CD14-positive monocyte (primary cell): ENCODE measurements at places on chromosomes 3 and 15.

DNA sequence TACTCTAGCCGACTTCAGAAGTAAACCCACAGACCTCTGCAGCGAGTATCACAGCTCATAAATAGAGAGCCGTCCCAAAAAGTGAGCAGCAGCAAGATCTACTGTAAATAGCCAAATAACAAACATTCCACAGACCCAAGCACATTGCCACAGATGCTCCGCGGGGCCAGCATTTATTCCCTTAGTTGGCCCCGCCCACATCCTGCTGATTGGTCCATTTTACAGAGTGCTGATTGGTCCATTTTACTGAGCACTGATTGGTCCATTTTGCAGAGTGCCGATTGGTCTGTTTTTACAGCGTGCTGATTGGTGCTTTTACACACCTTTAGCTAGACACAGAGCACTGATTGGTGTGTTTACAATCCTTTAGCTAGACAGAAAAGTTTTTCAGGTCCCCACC lies 17.3 kb upstream of the GABRB3 start:
- no peak for DNase-seq

DNA sequence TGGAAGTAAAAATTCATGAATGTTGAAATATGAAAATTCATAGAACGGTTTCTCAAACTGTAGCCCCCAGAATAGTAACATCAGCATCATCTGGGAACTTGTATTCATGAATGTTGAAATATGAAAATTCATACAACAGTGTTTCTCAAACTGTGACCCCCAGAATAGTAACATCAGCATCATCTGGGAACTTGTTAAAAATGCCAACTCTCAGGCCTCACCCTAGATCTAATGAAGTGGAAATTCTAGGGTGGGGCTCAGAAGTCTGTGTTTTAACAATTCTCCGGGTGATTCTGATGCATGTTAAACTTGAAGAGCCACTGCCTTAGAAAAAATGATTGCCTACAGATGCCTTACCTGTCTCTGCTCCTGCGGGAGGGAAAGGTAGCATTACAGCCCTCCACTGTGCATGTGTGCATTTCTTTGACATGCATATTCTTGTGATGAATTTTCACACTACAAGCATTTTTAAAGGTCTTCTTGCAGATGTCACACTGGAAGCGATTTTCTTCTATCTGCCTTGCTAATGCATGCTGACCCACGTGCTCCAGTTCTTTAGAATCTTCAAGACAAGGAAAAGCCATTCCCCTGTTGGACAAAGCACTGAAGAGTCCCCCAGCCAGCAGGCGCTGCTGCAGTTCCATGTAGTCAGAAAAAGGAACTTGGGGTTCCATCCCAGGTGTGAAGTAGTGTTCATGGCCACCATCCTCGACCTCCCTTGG lies 21.7 kb downstream of the BNC1 start:
- no peak for DNase-seq

DNA sequence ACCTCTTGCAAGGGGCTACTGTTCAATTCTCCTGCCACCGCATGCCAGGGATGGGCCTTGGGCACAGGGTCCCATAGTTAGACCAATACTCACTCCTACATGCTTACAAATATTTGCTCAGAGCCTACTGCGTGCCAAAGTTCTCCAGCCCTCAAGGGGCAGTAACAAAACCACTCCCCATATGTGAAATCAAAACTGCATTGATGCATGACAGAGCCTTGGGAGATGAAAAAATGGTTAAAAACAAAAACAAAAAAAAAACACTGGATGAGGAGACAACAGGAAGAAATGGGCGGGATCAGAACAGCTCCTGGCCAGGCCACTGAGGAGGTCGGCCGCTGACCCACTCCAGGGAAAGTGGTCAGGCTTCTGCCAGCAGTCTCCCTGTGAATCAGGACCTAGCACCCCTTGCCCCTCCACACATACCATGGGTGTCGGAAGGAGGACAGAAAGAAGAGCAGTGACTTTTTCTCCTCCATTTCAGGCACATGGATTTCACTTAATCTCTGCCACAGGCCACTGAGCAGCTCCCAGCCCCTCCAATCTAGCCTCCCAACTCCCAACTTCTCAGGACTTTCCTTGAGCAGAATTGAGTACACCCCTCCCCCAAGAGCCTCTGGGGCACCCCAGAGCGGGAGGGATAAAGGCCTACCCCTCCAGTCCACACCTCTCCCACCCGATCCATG lies 2.8 kb downstream of the PLXNB1 start:
- no peak for DNase-seq

DNA sequence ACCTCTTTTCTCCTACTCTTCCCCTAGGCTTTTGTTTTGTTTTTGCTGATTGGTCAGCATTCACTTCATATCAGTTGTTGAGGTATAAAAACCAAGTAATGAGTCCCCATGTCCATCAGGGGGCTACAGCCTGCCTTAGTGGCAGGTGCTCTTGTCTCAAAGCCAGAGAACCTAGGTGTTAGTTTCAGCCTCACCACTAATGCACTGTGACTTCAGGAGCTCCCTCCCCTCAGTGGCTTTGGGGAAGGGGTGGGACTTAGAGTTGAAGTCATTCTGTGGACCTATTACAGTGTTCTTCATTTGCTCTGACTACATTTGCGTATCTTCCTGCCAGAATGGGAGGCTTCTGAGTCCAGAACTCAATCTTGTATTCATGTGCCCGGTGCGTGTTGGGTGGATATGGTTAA lies 41.6 kb downstream of the NR2C2 start:
- DNase-seq = no peak

GRCh38 chr3:152211655-152212054 lies 57.1 kb upstream of the MBNL1 start:
- DNase-seq = no peak

DNA sequence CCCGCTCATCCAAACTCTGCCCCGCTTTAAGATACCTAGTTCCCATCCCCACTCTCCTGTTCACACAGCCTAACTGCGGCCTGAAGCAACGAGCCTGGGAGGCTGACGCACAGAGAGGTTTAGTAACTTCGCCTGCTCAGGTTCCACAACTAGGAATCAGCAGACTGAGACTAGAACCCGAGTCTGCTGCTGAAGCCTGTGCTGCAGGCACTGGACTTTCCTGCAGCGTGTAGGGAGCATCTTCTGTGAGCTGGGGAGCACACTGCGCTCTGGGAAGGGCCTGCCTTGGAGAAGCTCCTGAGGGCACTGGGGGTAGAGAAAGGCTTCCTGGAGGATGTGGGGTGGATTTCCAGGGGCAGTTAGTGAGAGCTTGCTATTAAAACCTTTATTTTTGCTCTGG lies 4.8 kb upstream of the MAP6D1 start:
- no peak for DNase-seq

DNA sequence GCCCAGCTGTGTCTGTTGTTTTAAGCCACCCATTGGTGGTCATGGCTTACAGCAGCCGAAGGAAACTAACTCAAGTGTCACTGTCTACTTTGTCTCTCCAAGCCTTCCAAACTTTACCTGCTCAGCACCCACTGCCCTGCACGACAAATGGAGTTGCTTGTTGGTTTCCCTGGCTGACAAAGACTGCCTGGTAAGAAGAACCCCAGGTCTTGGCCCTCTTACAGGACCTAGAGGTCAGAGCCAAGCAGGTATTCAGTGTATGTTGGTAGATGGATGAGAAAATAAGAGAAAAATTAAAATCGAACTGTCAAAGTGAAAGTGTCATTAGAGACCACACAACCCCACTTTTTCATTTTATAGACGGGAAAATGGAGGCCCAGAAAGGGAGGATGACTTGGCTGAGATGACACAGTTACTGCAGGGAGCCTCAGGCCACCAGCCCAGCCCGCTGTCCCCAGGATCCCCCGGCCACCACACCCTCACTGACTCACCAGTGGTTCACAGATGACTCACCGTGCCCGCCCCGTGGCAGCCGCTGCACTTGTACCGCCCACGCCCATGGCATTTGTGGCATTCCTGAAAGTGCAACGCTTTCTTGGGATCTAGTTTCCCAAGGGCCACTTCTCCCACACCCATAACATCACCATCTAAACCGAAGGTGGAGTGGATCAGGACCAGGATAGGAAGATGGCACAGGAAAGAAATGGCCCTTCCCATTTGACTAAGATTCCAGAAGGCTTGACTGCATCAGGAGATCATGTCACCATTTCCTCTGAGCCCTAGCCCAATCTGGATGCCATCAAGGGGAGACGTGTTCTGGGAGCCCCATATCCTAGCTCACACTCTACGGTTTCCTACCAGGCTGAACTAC lies 15.2 kb downstream of the SSUH2 start:
- DNase-seq = peak; percentile 18

DNA sequence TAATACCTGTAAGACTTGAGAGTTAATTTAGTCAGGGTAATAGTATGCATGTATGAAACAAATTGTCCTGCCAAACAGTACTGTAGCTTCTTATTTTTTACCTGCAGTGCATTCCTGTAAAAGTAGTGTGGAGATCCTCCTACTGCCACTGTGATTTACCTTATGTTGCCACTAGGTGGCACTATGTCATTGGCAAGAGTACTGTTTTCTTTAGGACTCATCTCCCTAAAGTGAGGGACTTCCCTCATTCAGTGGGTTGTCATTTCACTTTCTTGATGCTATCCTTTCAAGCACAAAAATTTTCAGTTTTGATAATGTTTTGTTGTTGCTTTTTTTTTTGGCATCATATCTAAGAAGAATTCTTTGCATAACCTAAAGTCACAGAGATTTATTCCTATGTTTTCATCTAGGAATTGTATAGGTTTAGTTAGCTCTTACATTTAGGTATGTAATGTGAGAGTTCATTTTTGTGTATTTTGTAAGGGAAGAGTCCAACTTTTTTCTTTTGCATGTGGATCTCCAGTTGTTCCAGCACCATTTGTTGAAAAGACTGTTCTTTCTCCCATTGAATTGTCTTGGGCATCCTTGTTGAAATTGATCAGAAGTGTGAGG lies 105.7 kb downstream of the AKAP13 start:
- DNase-seq = peak; percentile 86

DNA sequence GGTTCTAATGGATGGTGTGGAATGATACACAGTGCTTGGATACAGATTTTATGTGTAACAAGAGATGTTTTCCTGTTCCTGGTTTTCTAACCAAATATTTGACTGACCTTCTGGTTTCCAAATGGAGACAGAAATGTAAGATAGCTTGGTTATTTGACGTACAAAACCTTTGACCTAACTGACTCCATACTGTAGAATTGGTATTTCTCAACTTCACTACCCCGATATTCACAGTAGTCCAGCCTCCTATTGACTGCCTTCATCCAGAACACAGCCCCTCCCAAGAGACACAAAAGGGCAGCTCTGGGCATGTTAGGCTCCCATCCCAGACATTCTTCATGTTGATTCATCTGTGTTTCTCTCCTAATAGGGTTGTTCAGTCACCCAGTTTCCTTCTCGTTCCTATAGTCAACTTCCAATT lies 33.4 kb downstream of the MYO1E start:
- no peak for DNase-seq

GRCh38 chr15:67862750-67863441 lies 23.1 kb upstream of the RNU6-1 start:
- no peak for DNase-seq

DNA sequence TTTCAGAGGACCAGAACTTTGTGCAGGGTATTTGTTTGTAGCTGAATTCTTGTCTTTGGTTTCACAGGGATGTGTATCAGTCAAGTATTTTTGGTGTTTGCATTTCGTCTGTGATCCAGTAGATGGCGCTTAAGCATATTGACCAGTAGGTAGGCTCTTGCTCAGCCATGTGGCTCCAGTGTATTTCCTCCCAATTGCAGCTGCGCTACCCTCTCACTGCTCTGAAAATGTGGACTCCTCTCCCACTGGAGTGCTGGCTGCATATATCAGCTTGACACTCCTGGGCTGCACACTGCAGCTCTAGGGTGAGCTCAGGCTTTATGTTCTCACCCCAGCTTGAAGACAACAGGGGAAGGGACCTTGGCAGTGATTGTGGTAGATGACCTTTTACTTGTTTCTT lies 1264.3 kb upstream of the ALCAM start:
- peak; percentile 7 for DNase-seq

DNA sequence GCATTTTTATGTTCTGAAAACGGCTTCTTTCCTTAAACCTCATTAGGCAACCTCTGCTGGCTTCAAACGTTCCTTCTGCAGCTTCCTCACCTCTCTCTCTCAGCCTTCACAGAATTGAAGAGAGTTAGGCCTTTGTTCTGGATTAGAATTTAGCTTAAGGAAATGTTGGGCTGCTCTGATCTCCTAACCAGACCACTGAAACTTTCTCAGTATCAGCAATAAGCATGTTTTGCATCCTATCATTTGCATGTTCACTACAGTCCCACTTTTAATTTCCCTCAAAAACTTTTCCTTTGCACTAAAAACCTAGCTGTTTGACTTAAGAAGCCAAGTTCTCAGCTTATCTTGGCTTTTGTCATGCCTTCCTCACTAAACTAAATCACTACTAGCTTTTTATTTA lies 49.5 kb downstream of the SMARCC1 start:
- no peak for DNase-seq

- DNase-seq = no peak
These were observed 104.3 kb upstream of the THSD4 start for GRCh38 chr15:71010997-71011396.

DNA sequence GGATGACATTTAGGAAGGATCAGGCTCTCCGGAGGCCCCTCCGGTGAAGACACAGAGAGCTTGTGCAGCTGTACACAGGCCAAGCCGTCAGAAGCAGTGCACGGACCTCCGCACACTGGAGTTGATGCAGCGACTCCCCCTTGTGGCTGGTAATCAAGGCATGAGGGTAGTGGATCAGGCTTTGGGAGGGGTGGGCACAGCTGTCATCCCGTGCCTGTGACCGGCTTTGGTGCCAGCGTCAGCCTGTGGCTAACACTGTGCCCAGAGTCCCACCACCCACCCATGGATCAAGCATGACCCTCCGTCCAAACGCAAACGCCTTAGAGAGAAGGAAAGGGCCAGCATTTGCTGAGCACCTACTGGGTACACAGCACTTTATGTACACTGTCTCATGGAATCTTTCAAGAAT lies 8.2 kb upstream of the GRIP2 start:
- DNase-seq = peak; percentile 12

DNA sequence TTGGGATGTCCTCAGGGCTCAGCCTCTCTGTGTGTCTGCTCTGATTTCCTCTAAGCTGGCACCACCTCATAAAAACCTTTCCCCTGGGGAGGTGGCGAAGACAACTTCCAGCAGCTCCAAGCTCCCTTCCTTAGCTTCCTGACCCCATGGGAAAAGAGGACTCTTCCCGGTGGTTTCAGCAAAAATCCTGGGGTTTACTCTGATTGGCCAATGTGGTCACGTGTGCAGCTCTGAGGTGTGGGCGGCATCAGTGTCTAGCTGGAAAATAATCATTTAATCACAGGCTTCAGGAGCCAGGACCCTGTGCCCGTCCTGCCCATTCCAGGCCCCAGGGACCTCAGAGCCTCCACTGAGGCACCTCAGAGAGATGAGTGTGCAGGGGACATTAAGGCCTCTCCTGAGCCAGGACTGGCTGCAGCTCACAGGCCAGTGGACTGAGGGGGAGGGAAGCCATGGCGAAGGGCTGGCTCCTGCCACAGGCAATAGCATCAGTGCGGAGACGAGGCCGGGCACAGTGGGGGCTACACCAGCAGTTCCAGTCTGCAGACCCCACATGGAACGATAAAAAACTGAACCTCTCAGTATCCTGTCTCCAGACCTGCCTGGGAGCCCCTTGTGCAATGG lies 104.1 kb downstream of the TPRA1 start:
- no peak for DNase-seq

- no peak for DNase-seq
These were observed 48.5 kb upstream of the RAB6B start for GRCh38 chr3:133944181-133944580.

- DNase-seq = no peak
These were observed 148.2 kb upstream of the TOPAZ1 start for GRCh38 chr3:44093531-44093930.
